ENCODE measurements at places on chromosomes 4 and X.

GRCh38 chr4:177107288-177107921 lies 202.3 kb upstream of the NEIL3 start:
- no peak for DNase-seq

DNA sequence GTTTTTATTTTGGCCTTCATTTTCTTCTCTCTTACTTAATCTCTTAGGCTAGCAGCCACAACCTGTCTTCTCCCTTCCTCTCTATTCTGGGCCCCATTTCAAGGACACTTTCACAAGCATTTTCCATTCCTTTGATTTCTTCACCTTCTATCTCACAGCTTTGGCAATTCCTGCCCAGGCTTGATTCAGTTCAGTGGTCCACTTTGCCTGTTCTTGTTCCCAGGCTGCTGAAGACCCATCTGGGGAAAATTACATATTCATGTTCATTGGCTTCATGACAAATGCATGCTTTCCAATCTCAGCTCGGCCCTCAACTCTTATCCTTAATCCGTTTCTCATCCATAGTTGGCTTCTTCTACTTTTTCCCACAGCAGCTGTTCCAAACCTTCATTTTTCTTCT lies 38.7 kb upstream of the LPAR4 start:
- DNase-seq: no peak

GRCh38 chr4:148248824-148249223 lies 193.4 kb downstream of the NR3C2 start:
- DNase-seq: no peak

DNA sequence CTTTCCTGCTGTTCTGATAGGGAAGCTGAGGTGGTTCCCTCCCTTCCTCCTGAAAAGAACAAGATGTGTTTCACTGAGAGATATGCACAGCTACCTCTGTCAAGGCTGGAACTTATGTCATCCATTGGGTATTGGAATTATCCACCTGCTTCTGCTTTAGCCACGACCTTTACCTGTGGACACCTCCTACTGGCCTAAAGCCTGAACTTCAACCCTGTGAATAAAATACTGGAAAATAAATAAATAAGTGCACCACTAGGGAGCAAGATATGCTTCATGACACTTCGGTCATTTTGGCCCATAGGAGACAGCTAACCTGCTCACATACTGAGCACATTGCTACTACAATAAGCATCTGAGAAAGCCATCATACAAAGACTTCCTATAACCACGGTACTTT lies 419.9 kb upstream of the NWD2 start:
- no peak for DNase-seq

DNA sequence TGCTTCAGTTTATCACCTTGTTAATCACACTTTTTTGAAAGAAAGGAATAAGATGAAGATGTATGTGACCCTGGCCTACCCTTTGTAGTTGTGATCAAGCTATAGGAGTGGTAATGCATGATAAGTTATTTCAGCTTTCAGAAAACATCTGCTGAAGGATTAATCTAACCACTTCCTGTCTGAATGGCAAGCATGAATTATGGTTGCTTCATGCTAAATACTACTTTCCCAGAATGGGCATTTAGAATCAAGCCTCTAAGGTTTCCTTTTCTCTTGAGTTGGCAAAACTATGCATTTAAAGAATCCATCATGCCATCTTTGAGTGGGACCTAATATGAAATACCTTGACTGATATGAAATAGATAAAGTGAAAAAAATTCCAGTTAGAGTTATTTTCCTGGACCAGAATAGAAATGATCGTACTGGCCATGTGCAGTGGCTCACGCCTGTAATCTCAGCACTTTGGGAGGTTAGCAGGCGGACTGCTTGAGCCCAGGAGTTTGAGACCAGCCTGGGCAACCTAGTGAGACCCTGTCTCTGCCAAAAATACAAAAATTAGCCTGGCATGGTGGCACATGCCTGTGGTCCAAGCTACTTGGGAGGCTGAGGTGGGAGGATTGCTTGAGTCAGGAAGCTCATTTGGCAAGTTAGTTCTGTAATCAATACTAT lies 59.1 kb downstream of the ANXA3 start:
- no peak for DNase-seq

- no peak for DNase-seq
Observed at GRCh38 chr4:16804581-16804980, 93.9 kb downstream of the LDB2 start.

- no peak for DNase-seq
Observed at GRCh38 chr4:133084421-133084820, 64.7 kb upstream of the PCDH10 start.
